ENCODE measurements at places on chromosomes 12 and 14. TPM values are rescaled to one million over a fixed set of nuclear protein-coding genes. Genes with fewer than 3 reads are reported as not detected.

RIMBP2 gene
- polyA plus RNA-seq: 7.0 TPM

IFI27 gene
- 29.9 TPM for polyA plus RNA-seq

OR4K15 gene
- polyA plus RNA-seq: not detected

PSMC6 gene
- 271 TPM for polyA plus RNA-seq

ULK1 gene
- 2.3 TPM for polyA plus RNA-seq

CCDC184 gene
- 41.6 TPM for polyA plus RNA-seq

MOK gene
- 24.9 TPM for polyA plus RNA-seq

SMCO2 gene
- polyA plus RNA-seq: not detected

SLC17A8 gene
- polyA plus RNA-seq: 0.48 TPM

SDR9C7 gene
- polyA plus RNA-seq: 0.54 TPM

MSI1 gene
- 1.0 TPM for polyA plus RNA-seq

MYO1H gene
- not detected for polyA plus RNA-seq

AQP2 gene
- not detected for polyA plus RNA-seq

AVPR1A gene
- not detected for polyA plus RNA-seq

PPP2R5E gene
- 25.0 TPM for polyA plus RNA-seq

DBX2 gene
- polyA plus RNA-seq: 0.19 TPM

TPCN1 gene
- 1.6 TPM for polyA plus RNA-seq

CLEC2D gene
- 4.9 TPM for polyA plus RNA-seq

KCNH5 gene
- polyA plus RNA-seq: not detected

CCDC177 gene
- polyA plus RNA-seq: 0.13 TPM

Measured in Purkinje cell (primary cell).